Memory B cell (primary cell): ENCODE measurements at places on chromosomes 11 and 22.

DNA sequence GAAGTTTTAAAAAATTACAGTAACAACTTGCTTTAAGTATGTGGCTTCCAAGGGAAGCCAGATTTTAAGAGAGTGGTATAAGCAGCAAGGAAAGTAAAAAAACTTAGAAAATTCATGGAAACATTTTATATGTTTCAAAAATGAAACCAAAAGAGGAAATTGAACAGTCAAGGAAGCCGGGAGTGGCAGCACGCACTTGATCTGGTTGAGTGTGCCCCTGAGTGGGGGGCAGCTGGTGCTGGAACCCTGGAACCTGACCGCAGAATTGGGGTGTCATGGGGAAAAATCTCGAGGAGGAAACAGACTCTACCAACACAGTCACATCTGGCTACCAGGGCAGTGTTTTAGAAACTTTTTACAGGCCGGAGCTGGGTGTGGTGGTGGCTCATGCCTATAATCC is 14.0 kb downstream of the MICALL1 start:
- no peak for DNase-seq

GRCh38 chr11:48058064-48058463 is 77.7 kb downstream of the PTPRJ start:
- DNase-seq, result no peak

DNA sequence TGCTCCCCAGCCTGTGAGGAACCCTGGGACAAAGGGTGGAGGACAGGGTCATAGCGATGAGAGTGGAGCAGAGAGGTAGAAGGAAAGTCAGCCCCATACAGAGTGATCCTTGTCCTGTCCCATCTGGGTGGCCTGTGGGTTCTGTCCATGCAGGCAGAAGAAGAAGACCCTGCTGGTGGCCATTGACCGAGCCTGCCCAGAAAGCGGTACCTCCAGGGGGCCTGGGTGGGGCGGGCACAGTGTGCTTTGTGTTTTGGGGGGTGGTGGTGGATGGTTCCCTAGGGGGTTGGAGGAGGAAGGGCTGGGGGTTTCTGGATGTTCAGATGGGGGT is 7.9 kb downstream of the SIDT2 start:
- DNase-seq, result no peak

DNA sequence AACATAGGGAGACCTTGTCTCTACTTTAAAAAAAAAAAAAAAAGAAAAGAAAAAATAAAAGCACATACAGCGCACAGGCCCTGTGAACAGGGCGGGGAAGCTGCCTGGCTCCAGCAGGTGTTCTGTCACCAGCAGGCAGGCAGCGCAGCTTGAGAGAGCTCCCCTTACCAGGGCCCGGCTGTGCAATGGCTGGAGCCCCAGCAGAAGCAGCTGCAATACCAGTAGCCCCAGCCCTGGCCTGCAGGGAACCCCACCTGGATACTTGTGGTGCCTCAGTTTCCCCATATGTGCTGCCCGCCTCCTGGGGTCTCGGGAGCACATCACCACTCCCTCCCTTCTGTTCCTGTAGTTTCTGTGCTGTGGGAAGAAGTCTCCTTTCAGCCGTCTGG is 12.3 kb downstream of the TSPAN32 start:
- DNase-seq, result no peak

DNA sequence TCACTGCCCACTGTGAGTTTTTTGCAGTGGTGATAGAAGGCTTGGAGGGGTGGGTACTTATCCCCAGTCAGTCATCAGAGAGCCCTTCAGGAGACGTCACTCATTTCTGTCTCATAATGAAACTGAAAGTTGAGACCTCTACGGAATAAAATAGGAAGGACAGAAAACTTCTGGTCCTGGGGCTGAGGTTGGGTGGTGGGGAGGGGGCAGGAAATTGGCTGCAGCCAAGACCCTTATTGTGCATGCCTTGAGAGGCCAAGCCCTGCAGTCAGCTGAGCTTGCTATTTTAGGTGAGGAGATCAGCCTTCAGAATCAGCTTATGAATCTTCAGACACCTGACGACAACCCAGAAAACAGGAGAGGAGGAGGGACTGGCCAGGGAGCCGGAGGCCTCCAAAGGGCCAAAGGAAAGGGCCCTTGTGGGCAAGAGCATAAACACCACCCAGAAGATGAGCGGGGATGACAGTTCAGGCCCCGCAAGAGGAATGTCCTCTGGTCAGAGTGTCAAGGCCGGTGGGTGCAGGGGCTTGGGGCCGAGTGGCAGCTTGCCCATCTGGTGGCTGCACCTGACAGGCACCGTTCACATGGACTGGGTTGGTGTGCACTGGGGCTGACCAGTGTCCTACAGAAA is 17.9 kb upstream of the ADA2 start:
- DNase-seq, result no peak

- no peak for DNase-seq
Measured at GRCh38 chr11:121615501-121615900, 162.7 kb upstream of the SORL1-AS1 start.
